ENCODE measurements at places on chromosomes 5 and 9.
A peak's percentile ranks its signal among the peaks of the same experiment; 100 is the strongest.

DNA sequence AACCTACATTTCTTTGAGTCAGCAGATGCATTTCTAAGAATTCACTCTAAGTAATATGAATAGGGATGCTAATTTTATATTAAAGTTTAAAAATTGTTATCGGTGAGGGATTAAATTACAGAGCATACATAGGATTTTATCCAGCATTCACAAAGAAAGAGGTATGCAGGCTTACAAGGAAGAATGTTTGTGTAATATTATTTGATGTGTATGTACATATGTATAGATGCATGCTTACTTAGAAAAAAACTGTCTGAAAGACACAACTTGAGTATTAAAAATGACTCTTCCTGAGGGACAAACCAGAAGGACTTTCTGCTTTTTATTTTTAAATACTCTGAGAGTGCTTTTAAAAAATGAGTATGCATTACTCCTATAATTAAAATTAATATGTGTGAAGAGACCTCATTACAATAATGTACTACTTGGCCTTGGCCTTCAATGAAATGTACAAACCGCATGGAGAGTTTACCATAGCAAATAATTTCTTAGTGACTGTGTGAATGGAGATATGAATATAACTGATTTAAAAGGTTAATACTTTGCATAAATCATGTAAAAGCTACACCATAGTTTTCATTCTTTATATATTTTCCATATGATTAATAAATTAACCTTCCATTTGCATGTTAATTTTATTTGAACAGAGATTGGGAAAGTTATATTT is 77.0 kb downstream of the GDA start:
- DNase-seq: no peak

GRCh38 chr5:75656311-75657003 is 45.2 kb downstream of the ANKDD1B start:
- DNase-seq: peak; percentile 42

DNA sequence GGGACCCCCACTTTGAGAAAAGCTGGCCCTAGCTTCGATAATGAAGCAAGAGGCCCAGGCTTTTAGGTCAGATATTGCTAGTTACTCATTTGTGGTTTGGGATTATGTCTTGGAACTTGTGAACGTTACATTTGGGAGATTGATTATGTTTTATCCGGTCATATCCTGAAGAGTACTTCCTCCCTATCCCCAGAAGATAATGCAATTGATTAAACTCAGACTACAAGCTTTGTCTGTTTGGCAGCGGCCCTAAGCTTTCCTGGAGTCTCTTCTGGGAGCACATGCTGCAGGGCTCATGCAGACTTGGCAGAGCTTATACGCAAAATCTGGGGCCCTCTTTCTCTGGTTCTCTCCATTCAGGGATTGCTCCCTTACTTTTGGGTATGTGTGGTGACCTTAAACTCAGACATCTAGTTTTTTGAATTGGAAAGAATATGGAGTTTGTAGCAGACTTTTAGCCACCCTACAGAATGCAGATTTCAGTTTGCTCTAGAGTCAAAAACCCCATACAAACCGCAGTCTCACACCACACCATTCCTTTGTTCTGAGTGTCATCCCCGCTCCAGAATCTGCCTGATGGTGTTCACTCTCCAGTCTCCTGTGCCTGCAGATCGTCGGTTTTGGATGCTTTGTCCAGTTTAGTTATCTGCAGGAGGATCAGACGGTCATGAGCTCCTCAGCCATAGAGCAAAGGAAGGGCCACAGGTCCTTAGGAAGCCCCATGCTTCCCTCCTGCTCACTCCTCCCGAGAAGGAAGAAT is 449.5 kb upstream of the TRPC7 start:
- no peak for DNase-seq

- DNase-seq: no peak
These were observed 185.4 kb downstream of the EBF1 start for GRCh38 chr5:158914008-158915000.

DNA sequence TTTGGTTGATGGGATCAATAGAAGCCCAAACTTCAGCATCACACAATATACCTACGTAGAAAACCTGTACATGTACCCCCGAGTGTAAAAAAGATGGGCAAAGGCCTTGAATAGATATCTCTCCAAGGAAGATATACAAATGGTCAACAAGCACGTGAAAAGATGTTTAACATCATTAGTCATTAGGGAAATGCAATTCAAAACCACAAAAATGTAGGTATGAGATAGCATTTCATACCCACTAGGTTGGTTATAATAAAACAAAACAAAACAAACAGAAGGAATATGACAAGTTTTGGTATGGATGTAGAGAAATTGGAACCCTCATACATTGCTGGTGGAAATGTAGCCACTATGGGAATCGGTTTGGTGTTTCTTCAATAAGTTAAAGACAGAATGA is 33.1 kb upstream of the PPARGC1B start:
- no peak for DNase-seq

GRCh38 chr9:126617823-126618165 is 4.1 kb downstream of the LMX1B start:
- no peak for DNase-seq

Measured in endothelial cell of umbilical vein (primary cell).